RPMI8226 (cell line): ENCODE measurements at places on chromosomes 4 and X.

- no peak for DNase-seq
Observed at GRCh38 chr4:73104695-73105094, 35.2 kb upstream of the COX18 start.

GRCh38 chrX:23896981-23897380 is 10.8 kb downstream of the APOO start:
- DNase-seq, result no peak

DNA sequence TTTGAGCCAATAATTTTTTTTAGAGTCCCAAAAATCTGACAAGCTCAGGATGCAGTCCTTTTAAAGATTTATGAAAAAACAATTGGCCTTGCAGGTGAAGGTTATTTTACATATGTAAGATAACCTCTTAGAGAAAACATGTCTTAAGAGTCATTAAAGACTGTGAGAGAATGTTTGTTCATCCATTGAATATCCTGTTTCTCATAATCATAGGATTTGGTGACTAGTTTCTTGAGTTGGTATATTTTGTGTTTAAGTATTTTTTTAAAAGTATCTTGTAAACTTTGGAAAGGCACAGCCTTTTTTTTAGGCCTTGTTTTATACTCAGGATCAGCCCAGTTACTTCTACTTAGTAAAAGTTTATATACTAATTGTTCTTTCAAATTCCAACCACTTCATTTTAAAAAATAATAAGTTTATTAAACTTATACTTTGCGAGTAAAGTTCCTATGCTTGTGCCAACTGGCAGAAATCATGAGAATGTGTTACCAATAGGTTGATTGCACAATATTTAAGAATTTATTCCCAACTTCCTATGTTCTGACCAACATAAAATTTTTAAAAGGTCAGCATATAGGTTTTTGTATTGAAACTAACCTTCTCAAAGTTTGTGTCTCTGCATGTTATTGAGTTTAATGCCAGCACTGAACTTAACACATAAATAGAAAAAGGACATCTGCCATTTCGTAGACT is 40.0 kb upstream of the ARSJ start:
- DNase-seq, result no peak

- no peak for DNase-seq
Observed at GRCh38 chrX:31353095-31353494, 281.3 kb upstream of the FTHL17 start.

DNA sequence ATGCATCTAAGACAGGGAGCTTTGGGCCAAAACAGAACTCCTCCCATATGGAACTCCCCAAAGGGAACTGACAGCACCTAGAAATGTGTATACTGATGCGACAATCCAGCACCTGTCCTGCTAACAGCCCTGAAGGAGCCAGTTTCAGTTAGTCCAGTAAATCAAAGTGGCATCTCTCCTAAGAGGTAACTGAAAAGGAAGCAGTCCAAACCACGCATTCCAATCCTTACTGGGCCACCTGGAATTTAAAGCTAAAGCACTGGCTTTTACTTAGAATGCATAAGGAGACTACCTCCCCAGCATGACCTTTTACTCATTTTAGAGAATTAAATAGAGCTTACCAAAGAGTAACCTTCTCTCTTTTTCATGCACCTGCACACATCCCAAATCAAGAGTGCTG is 586.8 kb upstream of the PITX2 start:
- no peak for DNase-seq

GRCh38 chrX:8233091-8233490 is 62.0 kb upstream of the VCX2 start:
- DNase-seq, result no peak

GRCh38 chr4:51885363-51885762 is 42.4 kb downstream of the DCUN1D4 start:
- DNase-seq, result no peak

- DNase-seq, result no peak
Observed at GRCh38 chrX:45143455-45143854, 57.2 kb downstream of the DIPK2B start.

DNA sequence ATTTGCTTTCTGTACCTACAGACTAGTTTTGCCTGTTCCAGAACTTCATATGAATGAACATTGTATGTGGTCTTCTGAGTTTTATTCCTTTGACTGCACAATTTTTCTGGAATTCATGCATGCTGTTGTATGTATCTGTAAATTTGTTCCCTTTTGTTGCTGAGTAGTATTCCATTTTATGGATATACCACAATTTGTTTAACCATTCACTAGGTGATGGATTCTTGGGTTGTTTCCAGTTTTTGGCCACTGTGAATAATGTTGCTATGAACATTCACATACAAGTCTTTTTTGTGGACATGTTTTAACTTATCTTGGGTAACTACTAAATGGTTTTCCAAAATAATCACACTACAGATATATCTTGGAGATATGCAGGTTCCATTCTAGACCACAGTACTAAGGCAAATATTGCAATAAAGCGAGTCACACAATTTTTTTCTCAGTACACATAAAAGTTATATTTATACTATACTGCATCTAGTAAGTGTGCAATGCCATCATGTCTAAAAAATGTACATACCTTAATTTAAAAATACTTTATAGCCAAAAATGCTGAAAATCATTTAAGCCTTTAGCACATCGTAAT is 58.7 kb downstream of the TSPAN5 start:
- no peak for DNase-seq

DNA sequence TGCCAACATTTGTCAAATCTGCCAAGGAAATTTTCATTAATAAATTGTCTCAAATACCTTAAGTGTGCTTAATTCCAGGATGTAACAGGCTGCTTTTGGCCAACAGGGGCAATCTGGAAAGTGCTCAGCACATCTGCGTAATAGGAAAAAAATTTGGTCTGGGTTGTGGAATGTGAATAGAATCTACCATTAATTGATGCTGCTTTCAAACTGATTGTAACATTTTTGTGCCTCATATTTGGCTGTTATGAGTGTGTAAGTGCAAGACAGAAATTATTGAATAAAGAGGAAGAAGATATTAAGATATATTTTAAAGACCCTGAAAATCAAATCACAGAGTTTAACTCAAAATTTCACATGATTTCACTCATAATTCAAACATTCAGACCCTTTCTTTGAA is 41.1 kb downstream of the REELD1 start:
- no peak for DNase-seq

GRCh38 chr4:37389967-37390580 is 145.5 kb downstream of the NWD2 start:
- peak; percentile 44 for DNase-seq
